ENCODE measurements at places on chromosomes 4 and X. TPM values are rescaled to one million over a fixed set of nuclear protein-coding genes. Genes with fewer than 3 reads are reported as not detected.

DNA sequence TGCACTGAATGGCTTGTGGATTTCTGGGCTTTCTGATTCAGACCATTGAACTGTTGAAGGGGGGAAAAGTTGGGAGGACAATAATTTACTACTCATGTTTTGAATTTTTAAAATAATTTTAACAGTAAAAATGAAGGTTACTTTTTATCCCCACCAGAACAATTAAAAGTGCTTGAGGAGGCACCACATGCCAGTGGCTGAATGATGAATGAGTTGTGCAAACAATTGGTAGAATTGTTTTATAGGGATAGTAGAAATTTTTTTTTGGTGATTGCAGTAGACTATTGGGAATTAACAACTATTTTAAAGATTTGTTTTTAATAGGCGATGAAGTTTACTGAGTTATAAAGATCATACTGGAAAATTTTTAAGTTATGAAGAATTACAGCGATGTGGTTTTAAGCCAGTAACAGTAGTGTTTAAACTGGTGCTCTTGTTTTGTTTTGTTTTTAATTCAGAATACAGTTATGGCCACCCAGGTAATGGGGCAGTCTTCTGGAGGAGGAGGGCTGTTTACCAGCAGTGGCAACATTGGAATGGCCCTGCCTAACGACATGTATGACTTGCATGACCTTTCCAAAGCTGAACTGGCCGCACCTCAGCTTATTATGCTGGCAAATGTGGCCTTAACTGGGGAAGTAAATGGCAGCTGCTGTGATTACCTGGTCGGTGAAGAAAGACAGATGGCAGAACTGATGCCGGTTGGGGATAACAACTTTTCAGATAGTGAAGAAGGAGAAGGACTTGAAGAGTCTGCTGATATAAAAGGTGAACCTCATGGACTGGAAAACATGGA is 2.7 kb downstream of the REST start:
- DNase-seq: no peak

- no peak for DNase-seq
Observed at GRCh38 chr4:127364397-127364796, 268.4 kb upstream of the INTU start.

GRCh38 chrX:129632443-129632842 is 22.3 kb downstream of the APLN start:
- no peak for DNase-seq

GRCh38 chr4:5998333-5998936 is 19.8 kb downstream of the C4orf50 start:
- peak; percentile 85 for DNase-seq

DNA sequence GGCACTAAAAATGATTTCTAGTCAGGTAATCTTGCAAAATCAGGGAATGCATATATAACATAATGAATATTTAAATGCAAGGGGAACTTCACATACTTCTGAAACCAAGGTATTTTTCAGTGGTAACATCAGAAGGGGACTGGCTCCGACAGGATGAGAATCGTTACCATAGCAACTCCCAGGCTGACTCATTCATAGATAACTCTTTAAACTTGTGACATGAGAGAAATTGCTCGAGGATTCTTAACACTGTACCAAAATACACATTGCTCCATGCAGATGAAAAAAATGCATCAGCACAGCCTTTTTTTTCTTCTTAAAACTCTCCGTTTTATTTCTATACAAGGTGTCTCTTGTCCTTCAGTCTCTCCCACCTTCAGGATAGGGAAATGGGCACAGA is 114.3 kb downstream of the GABRB1 start:
- DNase-seq: peak; percentile 76

COQ2 gene
- polyA plus RNA-seq: 16.4 TPM

LUZP4 gene
- not detected for polyA plus RNA-seq

RTL3 gene
- not detected for polyA plus RNA-seq

CXCL10 gene
- polyA plus RNA-seq: 3.3 TPM

PROM1 gene
- polyA plus RNA-seq: 14.3 TPM

Data from hepatocyte (in vitro differentiated cells).